LHCN-M2 (cell line): ENCODE measurements at places on chromosomes 3 and 15.

GRCh38 chr3:21665444-21666100 lies 85.4 kb downstream of the ZNF385D start:
- DNase-seq = peak; percentile 56

- DNase-seq = no peak
Measured at GRCh38 chr3:97662264-97662663, 102.3 kb upstream of the ARL6 start.

DNA sequence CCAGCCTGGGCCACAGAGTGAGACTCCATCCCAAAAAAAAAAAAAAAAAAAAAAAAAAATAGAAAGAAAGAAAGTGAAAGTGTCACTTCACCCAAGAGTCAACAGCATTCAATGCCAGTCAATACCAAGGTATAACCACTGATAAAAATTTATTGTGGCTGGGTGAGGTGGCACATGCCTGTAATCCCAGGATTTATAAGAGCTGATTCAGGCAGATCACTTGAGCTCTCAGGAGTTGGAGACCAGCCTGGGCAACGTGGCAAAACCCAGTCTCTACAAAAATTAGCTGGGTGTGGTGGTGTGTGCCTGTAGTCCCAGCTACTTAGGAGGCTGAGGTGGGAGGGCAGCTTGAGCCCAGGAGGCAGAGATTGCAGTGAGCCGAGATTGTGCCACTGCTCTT lies 46.5 kb upstream of the PIK3CB start:
- no peak for DNase-seq

GRCh38 chr15:28913171-28913765 lies 27.5 kb downstream of the APBA2 start:
- no peak for DNase-seq

DNA sequence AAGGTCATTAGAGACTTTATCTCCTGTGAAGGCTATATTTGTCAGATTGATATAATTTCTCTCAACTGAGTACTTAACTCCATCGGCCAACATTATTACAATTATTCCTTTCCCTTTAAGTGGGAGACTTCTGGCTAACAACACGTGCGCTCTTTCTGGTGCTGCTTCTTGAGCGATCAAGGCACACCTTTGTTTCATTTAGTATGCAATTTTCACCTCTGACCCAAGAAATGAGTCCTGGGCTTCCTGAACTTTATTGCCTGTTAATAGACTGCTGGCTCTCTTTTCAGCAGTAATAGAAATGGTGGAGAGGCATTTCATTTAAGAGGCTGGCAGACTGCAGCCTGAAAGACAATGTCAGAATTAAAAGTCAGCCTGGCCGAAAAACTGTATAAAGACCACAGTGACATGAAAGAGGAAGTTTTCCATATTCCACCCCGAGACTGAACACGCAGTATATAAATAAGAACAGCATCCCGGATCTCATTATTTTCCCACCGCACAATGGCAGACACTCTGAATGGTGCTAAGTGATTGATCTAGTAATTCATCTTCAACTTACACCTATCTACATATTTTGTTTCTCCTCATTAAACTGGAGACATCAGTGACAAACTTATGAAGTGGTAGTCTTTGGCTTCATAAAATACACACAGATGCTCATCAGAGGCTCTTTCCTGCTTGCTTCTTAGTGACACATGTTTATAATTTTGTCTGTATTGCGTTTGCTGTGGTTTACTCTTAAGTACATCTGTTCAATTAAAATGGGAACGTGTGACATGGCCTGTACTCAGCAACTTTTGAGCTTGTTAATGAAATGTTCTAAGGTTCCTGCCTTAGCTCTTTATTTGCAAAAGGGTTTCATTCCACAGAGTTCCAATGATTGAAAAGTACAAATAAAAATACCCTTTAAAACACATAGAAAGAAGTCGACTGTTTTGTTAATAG lies 299.9 kb downstream of the MECOM start:
- DNase-seq = no peak

GRCh38 chr15:90071220-90071807 lies 31.0 kb downstream of the IDH2 start:
- DNase-seq = peak; percentile 86

GRCh38 chr15:73583544-73583943 lies 49.6 kb downstream of the NPTN start:
- no peak for DNase-seq

DNA sequence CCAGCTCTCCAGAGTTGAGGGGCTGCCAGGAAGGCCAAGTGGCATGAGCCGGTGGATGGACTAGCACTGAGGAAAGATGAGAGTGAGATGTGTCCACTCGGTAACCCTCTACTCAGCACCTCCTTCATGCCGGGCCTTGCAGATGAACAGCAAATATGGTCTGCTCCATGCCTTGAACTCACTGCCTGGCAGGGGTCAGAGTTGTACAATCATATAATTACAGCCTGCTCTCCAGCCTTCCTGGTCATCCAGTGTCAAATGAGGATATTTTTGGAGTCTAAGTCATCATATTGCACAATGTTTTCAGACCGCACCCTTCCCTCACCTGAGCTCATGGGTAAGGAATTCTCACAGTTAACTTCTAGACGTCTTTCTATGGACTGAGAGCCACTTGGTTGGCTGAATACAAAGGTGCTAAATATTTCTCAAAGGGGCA lies 4.9 kb downstream of the MGLL start:
- peak; percentile 65 for DNase-seq

GRCh38 chr15:100726070-100726420 lies 123.7 kb downstream of the ASB7 start:
- no peak for DNase-seq

GRCh38 chr15:65410972-65411371 lies 11.8 kb downstream of the IGDCC4 start:
- DNase-seq = no peak

DNA sequence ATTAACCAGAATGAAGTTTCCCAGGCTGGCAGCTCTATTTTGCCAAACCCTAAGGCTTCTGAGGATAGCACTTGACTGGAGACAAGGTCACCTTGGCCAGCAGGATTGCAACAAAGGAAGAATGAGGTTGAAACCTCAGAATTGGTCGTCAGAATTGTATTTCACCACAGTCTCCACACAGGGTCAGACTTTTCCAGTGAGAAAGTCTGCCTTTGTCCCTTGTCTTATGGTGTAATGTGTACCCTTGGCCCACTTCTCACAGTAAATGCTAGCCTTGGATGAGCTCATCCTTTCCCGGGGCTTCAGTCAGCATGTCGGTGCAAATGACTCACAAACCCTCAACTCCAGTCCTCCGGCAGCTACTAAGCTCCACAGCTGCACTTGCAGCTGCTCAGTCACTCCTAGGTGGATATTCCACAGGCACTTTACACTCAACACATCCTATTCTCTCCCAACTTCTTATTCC lies 19.7 kb downstream of the SSR3 start:
- DNase-seq = peak; percentile 100

DNA sequence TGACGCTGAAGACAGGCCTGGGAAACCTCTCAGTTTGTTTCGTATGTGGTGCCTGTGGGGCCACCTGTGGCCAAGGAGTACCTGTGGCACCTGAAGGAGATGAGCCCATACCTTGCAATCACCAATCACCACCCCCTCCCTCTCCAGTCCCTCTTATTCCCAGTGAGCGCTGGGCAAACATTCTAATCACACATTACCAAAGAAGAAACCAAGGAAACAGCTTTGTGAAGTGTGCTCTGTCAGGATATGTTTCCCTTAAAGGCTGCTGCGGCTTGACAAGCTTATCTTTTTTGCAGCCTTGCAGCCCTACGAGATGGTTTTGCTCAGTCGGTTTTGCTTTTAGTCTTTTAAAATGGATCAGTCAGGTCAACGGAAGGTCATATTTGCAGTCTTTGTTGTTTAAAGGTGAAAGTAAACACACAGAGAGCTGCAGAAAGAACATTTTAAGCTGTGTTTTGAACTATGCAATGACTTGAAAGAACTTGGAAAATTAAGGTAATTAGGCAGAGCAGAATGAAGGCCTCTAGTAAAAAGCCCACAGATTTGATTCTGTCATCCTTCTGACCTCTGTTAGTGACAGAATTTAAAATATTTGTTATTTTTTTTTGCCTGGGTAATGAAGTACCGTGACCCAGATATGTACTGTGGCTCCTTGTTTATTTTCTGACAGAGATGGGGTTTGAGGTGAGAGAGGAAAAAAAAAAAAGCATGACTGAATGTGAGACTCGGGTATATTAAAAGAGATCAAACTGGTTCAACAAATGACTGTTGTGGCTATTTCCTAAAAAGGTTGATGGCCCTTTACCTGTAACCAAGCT lies 461.4 kb downstream of the NSUN3 start:
- no peak for DNase-seq

DNA sequence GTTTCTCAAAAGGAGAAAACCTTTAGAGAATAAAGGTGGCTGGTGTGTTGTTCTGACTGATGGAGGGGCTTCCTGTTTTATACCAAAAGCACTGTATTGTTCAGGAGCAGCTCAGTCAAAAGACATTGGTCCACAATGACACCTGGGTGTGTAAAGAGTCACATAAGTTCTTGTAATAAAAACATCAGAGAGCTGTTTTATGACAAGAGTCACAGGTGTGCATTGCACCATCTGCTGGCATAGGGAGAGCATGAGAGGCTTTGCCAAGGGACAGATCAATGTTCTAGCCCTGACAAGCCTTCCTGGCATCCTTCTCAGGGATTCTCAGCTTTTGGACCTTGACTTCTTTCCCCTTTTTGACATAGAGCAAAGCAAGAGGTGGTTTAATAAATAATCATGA lies 20.4 kb downstream of the ARPP21 start:
- DNase-seq = peak; percentile 48
